ENCODE measurements at places on chromosomes 1 and 21.

GRCh38 chr1:25185409-25186160 lies 46.7 kb downstream of the SYF2 start:
- no peak for DNase-seq
- no peaks in the 10 kb centered on the region for H3K36me3 ChIP-seq
- H3K27ac ChIP-seq = no peak overlapping the region
- no peaks in the 10 kb centered on the region for H3K27me3 ChIP-seq

DNA sequence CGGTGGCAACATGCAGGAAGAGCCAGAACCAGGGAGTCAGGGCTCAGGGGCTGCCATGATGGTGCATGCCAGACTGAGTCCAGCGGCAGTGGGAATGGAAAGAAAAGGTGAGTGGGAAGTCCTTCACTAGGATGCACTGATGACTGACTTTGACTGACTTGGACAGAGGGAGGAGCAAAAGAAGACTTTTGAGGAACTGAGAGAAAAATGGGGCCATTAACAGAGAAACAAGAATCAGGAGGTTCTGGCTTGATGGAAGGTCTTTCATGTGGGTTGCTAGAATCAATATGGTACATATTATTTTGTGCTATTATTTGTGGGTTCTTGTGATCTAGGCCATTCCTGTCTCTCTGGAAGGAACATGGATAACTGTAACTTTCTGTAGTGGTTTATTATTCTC lies 454.6 kb upstream of the PROX1 start:
- no peak overlapping the region for H3K27ac ChIP-seq
- H3K4me1 ChIP-seq = no peaks in the 10 kb centered on the region
- H3K27me3 ChIP-seq = no peaks in the 10 kb centered on the region
- DNase-seq = no peak

DNA sequence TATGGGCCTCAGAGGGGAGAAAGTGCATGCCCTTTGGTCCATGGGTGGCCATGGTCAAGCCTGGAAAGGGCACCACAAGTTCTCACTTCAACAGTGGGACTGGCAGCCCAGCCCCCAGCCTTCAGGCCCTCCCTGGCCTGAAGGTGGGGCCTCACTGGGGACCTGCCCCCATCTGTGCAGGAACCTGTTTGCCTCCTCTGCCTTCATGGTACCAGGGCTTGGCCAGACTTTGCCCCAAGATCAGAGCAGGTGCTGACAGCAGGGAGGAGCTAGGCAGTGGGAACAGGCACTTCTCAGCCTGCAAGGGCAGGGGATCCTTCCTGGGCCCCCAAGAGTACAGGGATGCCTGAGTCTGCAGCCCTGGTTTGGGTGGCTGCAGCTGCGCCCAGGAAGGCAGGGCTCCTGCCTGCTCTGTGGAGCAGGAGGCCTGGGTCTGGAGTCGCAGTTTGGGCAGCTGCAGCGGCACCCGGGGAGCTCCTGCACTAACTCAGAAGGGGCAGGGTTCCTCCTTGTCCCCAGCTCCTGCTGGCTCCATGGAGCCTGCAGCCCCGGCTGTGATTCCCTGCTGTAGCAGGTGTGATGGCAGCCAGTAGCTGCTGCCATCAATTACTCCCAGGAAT lies 460.1 kb upstream of the NCAM2 start:
- no peak for DNase-seq
- no peak overlapping the region for H3K27ac ChIP-seq
- no peaks in the 10 kb centered on the region for H3K27me3 ChIP-seq
- no peaks in the 10 kb centered on the region for H3K4me1 ChIP-seq
- H3K4me3 ChIP-seq = no peak overlapping the region

GRCh38 chr1:154791292-154792166 lies 78.6 kb downstream of the KCNN3 start:
- peaks cover 43% of the 10 kb centered on the region for H3K4me1 ChIP-seq
- peak; percentile 77 for DNase-seq
- H3K36me3 ChIP-seq = no peaks in the 10 kb centered on the region

DNA sequence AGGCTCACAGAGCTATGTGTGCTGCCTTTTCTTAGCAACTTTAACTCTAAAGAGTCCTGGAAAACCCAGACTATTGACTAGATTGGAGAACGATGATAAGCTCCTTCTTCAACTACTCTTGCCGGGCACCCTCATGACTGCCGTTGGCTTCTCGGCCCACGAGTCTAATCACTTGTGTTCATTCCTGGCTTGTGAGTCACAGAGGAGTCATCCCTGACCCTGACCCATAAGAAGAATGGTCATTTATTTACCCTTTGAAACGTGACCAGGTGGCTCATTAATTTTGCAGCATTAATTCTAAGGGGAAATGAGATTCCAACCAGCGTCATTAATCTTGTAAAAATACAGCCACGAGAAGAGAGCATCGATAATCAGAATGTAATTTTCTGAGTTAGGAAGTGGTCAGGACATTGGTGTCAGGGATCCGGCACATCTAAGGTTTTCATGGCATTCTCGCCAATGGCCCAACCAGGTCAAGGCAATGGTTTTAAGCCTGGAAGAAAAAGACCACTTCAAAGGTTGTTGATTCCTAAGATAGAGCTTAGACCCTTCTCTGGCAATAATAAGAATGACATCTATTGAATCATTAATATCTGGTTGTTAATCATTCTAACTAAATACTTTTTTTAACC lies 183.6 kb upstream of the RUNX1 start:
- no peak overlapping the region for H3K4me3 ChIP-seq
- H3K4me1 ChIP-seq = peaks cover 37% of the 10 kb centered on the region
- no peak for DNase-seq
- peaks cover 4% of the 10 kb centered on the region for H3K36me3 ChIP-seq
- no peaks in the 10 kb centered on the region for H3K27me3 ChIP-seq

- no peaks in the 10 kb centered on the region for H3K36me3 ChIP-seq
- H3K4me1 ChIP-seq = peaks cover 53% of the 10 kb centered on the region
- DNase-seq = no peak
- H3K4me3 ChIP-seq = peak overlapping the region; percentile 57
- peak overlapping the region; percentile 80 for H3K27ac ChIP-seq
These were observed 30.2 kb downstream of the LPAR3 start for GRCh38 chr1:84862810-84863251.

DNA sequence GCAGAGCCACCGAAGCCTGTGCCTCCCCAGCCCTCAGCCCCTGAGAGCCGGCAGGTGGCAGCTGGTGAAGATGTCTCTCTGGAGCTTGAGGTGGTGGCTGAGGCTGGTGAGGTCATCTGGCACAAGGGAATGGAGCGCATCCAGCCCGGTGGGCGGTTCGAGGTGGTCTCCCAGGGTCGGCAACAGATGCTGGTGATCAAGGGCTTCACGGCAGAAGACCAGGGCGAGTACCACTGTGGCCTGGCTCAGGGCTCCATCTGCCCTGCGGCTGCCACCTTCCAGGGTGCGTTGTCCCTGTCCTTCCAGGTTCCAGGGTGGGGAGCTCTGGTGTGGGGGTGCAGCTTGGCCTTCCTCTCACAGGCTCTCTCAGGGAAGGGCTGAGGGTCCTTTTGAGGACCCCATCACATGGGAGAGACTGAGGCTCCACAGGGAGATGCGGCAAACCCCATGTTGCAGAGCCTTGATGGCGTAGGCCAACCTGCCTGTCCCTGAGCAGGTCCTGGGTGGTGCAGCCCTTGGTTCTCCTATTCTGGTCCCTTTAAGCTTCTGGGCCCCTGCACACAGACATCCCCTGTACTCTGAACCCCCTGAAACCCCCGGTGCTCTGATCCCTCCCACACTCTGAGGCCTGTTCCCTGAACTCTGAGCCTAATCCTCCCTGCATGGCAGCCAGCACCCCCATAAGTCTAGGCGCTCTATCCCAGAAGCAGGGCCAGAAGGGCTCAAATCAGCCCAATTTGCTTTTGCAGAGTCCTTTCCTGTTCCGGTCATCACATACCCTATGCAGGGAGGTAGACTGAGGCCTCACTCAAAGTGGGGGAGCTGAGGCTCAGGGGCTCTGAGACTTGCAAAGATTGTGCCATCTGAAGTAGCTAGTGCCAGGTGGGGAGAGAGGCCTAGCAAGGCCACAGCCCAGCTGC lies 88.5 kb downstream of the TRIM11 start:
- no peaks in the 10 kb centered on the region for H3K4me1 ChIP-seq
- no peak overlapping the region for H3K4me3 ChIP-seq
- H3K27ac ChIP-seq = no peak overlapping the region
- H3K27me3 ChIP-seq = no peaks in the 10 kb centered on the region

GRCh38 chr1:81069856-81070255 lies 730.9 kb upstream of the ADGRL2 start:
- H3K27ac ChIP-seq = no peak overlapping the region
- no peak for DNase-seq
- H3K4me1 ChIP-seq = no peaks in the 10 kb centered on the region
- H3K36me3 ChIP-seq = no peaks in the 10 kb centered on the region
- no peak overlapping the region for H3K4me3 ChIP-seq

DNA sequence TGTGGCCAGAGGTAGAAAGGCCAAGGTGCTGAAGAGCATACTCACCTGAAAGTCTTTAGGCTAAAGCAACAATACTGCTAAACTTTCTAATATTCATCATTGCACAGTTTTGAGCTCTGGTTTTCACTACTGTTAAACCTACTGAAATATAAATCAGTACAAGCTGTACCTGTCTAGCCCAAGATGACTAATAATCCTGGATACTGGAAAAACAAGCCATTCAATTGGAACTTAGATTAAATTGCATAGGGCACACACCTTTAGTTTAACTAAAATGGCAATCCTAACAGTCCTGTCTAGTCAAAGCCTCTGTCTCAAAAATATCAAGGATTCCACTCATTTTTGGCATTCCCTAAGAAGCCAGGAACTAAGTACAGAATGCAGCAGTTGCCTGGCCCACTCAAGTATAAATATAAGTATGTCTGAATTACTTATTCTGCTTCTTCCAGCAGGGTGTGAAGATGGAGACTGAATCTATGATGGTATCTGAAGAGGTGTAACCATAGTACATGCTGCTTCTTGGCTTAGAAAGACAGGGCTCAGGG lies 3.1 kb downstream of the CHML start:
- H3K36me3 ChIP-seq = peaks cover 63% of the 10 kb centered on the region
- peaks cover 58% of the 10 kb centered on the region for H3K4me1 ChIP-seq
- DNase-seq = no peak
- no peak overlapping the region for H3K27ac ChIP-seq

- H3K4me1 ChIP-seq = peaks cover 4% of the 10 kb centered on the region
- no peak overlapping the region for H3K4me3 ChIP-seq
- DNase-seq = no peak
These were observed 112.7 kb upstream of the JUN start for GRCh38 chr1:58896246-58897183.

- H3K4me1 ChIP-seq = no peaks in the 10 kb centered on the region
- no peak for DNase-seq
- H3K27me3 ChIP-seq = no peaks in the 10 kb centered on the region
- no peaks in the 10 kb centered on the region for H3K36me3 ChIP-seq
- no peak overlapping the region for H3K27ac ChIP-seq
These were observed 174.1 kb downstream of the PBX1 start for GRCh38 chr1:164733070-164733469.

DNA sequence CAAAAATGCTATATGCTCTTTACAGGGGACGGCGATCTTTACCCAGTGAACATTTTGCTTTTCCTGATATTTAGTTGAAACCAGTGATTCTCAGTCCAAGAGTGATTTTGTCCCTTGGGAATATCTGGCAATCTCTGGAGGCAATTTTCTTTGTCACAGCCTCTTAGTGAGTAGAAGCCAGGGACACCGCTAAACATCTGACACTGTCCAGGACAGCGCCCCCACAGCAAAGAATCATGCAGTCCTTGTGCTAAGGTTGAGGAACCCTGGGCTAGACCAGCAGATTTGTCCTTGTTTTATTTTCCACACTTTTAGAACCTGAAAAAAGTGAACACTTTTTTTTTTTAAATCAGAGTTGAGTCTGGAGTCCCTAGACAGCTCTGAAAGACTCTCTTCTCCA lies 13.1 kb downstream of the EVA1C start:
- H3K27me3 ChIP-seq = no peaks in the 10 kb centered on the region
- H3K4me1 ChIP-seq = peaks cover 7% of the 10 kb centered on the region
- peaks cover 45% of the 10 kb centered on the region for H3K36me3 ChIP-seq
- H3K4me3 ChIP-seq = no peak overlapping the region

DNA sequence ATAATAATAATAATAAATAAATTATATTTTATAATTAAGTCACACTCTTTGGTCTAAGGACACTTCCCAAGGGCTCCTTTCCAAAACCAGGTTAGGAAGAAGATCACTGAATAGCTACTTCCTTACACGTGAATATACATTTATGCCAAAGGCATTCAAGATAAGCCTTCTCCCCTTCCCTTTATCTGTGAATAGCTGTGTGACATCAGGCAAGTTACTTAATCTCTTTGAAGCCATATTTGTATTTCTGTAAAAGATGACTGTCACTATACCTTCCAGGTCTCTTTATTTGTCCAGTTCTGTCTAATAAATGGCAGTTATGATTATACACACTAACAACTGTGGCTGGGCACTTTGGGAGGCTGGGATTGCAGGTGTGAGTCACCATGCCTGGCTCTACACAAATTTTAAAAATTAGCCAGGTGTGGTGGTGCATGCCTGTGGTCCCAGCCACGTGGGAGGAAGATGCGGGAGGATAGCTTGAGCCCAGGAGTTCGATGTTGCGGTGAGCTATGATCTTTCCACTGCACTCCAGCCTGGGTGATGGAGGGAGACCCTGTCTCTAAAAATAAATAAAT lies 5.5 kb upstream of the RNF11 start:
- H3K27me3 ChIP-seq = peaks cover 3% of the 10 kb centered on the region
- peaks cover 14% of the 10 kb centered on the region for H3K4me1 ChIP-seq
- H3K27ac ChIP-seq = no peak overlapping the region
- no peak overlapping the region for H3K4me3 ChIP-seq
- no peak for DNase-seq
- no peaks in the 10 kb centered on the region for H3K36me3 ChIP-seq

DNA sequence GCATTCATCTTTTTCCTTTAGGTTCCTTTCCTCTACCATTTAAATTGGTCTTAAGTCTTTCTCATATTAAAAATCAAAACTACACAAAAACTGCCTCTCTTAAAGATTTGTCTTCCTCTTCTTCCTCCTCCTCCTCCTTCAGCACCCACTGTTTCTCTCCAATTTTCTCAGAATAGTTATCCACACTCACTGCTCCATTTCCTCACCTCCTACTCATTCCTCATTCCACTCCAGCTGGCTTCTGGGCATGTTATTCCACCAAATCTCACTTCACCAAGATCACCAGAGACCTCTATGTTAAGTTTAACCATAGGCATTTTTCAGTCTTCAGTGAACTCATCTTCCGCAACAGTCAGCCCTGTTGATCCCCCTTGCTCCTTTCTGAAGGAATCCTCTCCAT lies 173.7 kb downstream of the SLC35F3 start:
- H3K27ac ChIP-seq = no peak overlapping the region
- H3K4me3 ChIP-seq = no peak overlapping the region
- H3K27me3 ChIP-seq = peaks cover 25% of the 10 kb centered on the region
- H3K36me3 ChIP-seq = no peaks in the 10 kb centered on the region
- no peak for DNase-seq

- DNase-seq = no peak
- no peaks in the 10 kb centered on the region for H3K4me1 ChIP-seq
- no peaks in the 10 kb centered on the region for H3K27me3 ChIP-seq
- H3K4me3 ChIP-seq = no peak overlapping the region
- no peak overlapping the region for H3K27ac ChIP-seq
These were observed 88.1 kb upstream of the HNRNPU start for GRCh38 chr1:244952280-244952933.

GRCh38 chr1:9766759-9767442 lies 56.9 kb downstream of the CLSTN1 start:
- no peaks in the 10 kb centered on the region for H3K27me3 ChIP-seq
- peaks cover 23% of the 10 kb centered on the region for H3K4me1 ChIP-seq
- H3K36me3 ChIP-seq = peaks cover 27% of the 10 kb centered on the region
- peak overlapping the region; percentile 35 for H3K27ac ChIP-seq
- H3K4me3 ChIP-seq = no peak overlapping the region

Data from activated T-cell treated with anti-CD3 and anti-CD28 coated beads, Interleukin-2, amount 50 U/mL, for 24 hours (primary cell).